ENCODE measurements at places on chromosomes 5 and 9. TPM values are rescaled to one million over a fixed set of nuclear protein-coding genes. Genes with fewer than 3 reads are reported as not detected.

Gene PCDHGA12
- 0.17 TPM for total RNA-seq

Gene PDE6A
- total RNA-seq, result 0.05 TPM

Gene PTPRD
- total RNA-seq, result 0.44 TPM

Gene ADGRV1
- total RNA-seq, result 0.12 TPM

Gene RBM22
- total RNA-seq, result 97.2 TPM

Gene TRIM7
- total RNA-seq, result 2.4 TPM

Gene OSMR
- total RNA-seq, result 0.10 TPM

Gene DND1
- 3.7 TPM for total RNA-seq

Gene CDX1
- not detected for total RNA-seq

Gene RPL35
- total RNA-seq, result 1,754 TPM

Gene RAB3C
- not detected for total RNA-seq

Gene C9orf153
- total RNA-seq, result not detected

Gene GPR151
- total RNA-seq, result not detected

Gene GAPT
- total RNA-seq, result not detected

Gene STK32A
- total RNA-seq, result not detected

Gene MORN5
- total RNA-seq, result not detected

Gene CCDC183
- 0.72 TPM for total RNA-seq

Gene ORM2
- total RNA-seq, result not detected

Gene C5orf22
- 35.0 TPM for total RNA-seq

Gene SLC25A48
- total RNA-seq, result not detected

Gene IL13
- total RNA-seq, result 8.0 TPM

Gene TSSK1B
- not detected for total RNA-seq

Gene F2R
- total RNA-seq, result 4.5 TPM

Data from activated T-cell treated with anti-CD3 and anti-CD28 coated beads, Interleukin-2, amount 50 U/mL, for 72 hours (primary cell).